ENCODE measurements at places on chromosomes 4 and X. TPM values are rescaled to one million over a fixed set of nuclear protein-coding genes. Genes with fewer than 3 reads are reported as not detected.

AMOT gene
- not detected for total RNA-seq

PPP1R2C gene
- not detected for total RNA-seq

LUZP4 gene
- not detected for total RNA-seq

MAB21L2 gene
- total RNA-seq = not detected

ALB gene
- not detected for total RNA-seq

F11 gene
- not detected for total RNA-seq

RAB41 gene
- not detected for total RNA-seq

USP17L12 gene
- not detected for total RNA-seq

SASH3 gene
- not detected for total RNA-seq

LONRF3 gene
- 3.3 TPM for total RNA-seq

MAGEA2B gene
- total RNA-seq = not detected

Measured in A549 treated with Mapracorat at 1 μM for 4 hours (cell line).